ENCODE measurements at places on chromosomes 12 and 14.

- DNase-seq: no peak
These were observed 99.8 kb downstream of the AKAP6 start for GRCh38 chr14:32428875-32429274.

DNA sequence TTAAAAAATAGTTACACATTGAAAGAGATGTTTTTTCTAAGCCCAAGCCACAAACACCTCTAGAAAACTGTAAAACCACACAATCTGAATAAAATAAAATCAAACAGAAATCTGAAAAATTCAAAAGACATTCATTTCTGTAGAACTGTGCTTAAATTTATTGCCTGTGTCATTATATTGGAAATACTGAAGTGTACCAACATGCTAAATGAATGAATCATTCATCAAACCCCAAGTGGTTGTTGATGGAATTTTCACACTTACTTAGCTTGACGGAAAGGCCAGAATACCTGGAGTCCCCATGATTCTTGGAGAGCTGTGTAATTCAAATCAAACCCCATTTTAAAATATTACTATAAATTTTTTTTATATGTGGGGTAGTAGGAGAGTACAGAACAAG is 2.7 kb downstream of the KITLG start:
- DNase-seq: no peak

DNA sequence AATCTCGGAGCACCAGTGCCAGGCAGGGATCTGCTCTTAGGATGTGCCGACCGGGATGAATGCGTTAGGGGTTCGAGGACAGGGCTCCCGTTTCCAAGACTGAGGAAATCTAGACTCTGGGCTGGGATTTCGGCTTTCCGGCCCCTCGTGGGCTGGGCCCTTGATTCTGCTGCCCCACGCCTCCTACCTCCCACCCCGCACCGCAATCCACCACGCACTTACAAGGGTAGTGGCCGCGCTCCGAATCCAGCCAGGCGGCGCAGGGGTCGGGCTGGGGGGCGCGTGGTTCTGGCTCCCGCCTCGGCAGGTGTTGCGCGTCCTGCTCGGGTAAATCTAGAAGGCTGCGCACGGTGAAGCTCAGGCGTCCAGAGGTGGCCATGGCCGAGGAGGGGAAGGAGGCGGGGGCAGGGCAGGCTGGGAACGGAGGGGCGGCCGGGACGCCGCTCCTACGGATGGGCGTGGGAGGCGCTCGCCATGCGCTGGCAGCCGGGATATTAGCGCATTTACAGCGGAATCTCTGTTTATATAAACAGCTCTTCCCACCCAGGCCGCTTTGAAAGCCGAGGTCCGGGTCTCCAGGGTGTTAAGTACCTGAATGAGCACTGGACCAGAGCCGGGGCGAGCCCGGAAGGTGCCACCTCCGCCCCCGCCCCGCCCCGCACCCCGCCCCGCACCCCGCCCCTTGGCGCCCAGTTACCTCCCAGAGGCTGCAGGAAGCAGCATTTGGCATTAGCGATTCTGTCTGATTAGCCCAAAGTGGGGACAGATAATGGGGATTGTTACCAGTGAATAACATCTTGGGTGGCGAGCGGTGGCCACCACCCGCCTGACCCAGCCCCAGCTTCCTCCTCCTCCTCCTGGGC is at the start of gene NKX2-8:
Gene NKX2-8 (minus strand): TSS at position 604 of the 863 bp plus-strand sequence. CDS start 225 bp downstream, at position 379.
- no peak for DNase-seq

GRCh38 chr14:98819867-98820206 is 452.2 kb downstream of the BCL11B start:
- DNase-seq: no peak

GRCh38 chr12:65525491-65526141 is 247.1 kb downstream of the MSRB3 start:
- DNase-seq: no peak
